ENCODE measurements at places on chromosomes 5 and 9. TPM values are rescaled to one million over a fixed set of nuclear protein-coding genes. Genes with fewer than 3 reads are reported as not detected.

DNA sequence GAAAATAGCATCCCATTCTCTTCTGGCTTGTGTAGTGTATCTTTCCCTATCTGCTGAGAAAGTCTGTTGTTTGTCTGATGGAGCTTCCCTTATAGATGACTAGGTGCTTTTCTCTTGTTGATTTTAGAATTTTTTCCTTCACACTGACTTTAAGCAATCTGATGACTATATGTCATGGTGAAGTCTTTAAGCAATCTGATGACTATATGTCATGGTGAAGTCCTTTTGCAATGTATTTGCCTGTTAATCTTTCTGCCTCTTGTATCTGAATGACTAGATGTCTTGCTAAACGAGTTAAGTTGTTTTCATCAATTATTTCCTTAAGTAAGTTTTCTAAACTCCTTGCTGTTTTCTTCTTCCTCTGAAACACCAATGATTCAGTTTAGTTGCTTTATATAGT, 80.5 kb downstream of the RNF130 start:
- DNase-seq: no peak

DNA sequence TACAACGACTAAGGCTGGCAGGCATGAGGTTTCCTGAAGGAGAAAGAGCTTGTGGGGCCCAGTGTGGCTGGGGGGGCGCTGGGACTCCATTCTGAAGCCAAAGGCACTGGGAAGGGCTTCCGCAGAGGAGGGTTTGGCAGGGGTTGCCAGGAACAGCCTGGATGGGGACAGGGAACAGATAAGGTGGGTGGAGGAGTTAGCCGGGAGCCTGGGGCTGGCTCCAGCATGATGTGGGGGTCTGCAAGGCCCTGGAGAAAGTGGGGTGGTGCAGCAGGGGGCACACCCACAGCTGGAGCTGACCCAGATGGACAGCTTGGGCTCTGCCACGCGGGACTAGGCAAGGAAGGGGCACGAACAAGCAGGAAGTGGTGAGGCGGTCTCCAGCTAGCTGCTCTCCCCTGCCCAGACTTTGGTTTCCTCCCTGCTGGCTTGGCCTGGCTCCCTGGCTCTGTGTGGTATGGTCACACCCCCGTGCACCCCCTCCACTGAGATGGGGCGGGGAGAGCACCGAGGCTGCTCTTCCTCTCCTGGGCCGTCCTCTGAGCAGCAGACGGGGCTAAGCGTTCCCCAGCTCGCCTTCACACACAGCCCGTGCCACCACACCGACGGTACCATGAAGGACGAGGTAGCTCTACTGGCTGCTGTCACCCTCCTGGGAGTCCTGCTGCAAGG, at the start of gene LTC4S:
TSS of gene LTC4S (plus strand) at position 519 of the 672 bp plus-strand sequence. CDS start at position 614, 95 bp downstream.
- DNase-seq: no peak

GRCh38 chr9:1071730-1072129, 21.6 kb downstream of the DMRT2 start:
- no peak for DNase-seq

The MINAR2 gene
- 0.08 TPM for polyA plus RNA-seq

- DNase-seq: no peak
These were observed 666 bp downstream of the SNX30 start for GRCh38 chr9:112751056-112751795.

DNA sequence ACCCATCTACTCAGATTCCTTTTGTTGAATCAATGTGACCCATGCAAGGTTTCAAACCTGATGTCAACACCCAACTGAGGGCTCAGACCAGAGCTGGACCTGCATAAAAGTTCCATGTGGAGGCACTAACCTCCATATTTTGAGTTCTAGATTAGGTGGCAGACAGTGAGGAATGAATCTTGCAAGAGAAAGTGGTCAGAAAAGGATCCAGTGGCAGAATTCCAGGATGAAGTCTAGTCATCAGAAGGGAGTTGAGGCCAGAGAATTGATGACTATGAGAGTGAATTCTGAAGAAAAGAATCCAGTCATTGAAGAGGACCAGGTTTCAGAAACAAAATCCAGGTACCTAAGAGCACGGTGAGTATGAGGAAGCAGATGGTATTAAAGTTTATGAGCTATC, 205.1 kb upstream of the RGMB start:
- DNase-seq: no peak

GRCh38 chr9:68523367-68523936, 17.2 kb downstream of the TMEM252 start:
- no peak for DNase-seq

GRCh38 chr5:66565878-66566277, 30.3 kb upstream of the MAST4 start:
- DNase-seq: no peak

The CDH9 gene
- 12.7 TPM for polyA plus RNA-seq

- DNase-seq: no peak
These were observed 28.0 kb downstream of the NKD2 start for GRCh38 chr5:1036504-1037122.

- DNase-seq: no peak
These were observed 102.2 kb downstream of the COL5A1 start for GRCh38 chr9:134743853-134744252.

The PCDHGA5 gene
- polyA plus RNA-seq: 2.8 TPM

The ANKRD20A1 gene
- polyA plus RNA-seq: 3.1 TPM

DNA sequence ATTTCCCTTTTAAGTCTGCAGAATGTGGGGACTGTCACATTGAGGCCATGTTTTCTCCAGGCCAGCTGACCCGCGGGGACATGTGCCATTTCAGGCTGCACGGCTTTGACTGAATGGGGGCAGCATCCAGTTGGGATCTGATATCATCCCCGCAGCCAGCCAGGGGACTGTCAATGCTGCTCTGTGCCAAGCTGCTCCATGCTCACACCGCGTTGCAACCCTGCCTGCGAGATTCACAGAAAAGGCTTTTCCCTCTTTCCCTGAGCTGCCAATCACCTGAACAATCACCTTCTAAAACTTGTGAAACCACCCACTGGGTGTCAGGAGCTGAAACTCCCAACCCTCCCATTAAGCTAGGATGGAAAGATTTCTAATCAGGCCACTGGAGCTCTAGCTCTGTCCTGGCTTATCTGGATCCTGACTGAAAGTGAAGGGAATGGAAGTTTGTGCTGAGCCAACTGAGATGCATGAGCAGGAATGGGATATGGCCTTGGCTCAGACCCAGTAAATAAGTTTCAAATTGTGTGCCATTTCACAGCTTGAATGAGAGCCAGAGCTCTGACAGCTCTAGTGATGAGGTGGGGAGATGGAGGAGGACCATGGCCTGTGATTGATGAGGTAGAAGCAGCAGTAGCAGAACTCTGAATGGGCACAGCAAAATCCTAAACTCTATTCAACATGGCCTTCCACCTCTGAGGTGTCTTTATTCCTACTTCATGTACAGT, 34.5 kb upstream of the ZNF366 start:
- no peak for DNase-seq

DNA sequence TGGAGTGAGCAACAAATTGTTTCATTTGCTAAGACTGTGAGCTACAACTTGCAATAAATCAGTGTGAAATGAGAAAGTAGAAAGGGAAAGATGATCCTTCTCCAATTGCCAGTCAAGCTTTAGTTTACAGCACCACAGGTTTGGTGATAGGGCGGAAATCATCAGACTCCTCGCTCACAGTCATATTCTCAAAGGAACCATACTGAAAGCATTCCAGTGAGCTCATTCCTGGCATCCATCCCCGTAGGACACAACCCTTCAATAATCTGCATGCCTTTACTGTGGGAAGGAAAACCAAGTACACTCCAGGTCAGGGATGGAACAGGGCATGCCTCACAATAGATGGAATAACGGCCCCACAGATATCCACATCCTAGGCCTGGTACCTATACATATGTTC, 80.7 kb downstream of the FSTL4 start:
- no peak for DNase-seq

The GABBR2 gene
- 3.8 TPM for polyA plus RNA-seq

- no peak for DNase-seq
These were observed 8.4 kb downstream of the NR2F1 start for GRCh38 chr5:93591323-93591945.

- no peak for DNase-seq
These were observed 6.2 kb downstream of the NKD2 start for GRCh38 chr5:1014781-1015221.

The CYLC2 gene
- not detected for polyA plus RNA-seq

DNA sequence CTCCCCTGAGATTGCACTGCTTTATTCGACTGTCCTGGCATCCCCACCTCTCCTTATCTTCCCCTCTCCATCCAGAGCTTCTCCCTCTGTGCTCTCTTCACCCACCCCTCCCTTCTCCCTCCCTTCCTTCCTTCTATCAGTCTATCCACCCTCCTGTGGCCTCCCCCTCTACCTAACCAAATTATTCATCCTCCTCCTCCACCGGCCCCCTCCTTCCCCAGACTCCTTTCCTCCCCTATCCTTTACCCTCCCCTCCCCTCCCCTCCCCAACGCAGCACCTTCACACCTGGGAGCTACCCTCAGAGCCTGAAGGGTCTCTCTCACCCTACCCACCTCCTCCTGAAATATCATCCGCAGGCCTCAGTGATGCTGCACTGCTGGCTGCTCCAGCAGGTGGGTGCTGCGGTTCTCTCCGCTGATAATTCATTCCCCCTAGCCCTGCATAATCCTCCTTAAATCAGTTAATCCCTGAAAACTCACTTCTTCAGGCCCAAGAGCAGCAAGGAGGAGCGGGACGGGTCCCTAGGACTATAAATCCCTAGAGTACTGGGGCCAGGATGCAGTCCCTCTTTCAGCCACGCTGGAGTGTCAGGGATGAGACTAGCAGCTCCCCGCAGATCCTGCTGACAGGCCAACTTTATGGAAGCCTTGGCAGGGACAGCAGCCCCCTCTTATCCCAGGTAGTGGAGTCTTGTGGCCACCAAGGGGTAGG, 97.8 kb downstream of the PCDH1 start:
- DNase-seq: no peak

DNA sequence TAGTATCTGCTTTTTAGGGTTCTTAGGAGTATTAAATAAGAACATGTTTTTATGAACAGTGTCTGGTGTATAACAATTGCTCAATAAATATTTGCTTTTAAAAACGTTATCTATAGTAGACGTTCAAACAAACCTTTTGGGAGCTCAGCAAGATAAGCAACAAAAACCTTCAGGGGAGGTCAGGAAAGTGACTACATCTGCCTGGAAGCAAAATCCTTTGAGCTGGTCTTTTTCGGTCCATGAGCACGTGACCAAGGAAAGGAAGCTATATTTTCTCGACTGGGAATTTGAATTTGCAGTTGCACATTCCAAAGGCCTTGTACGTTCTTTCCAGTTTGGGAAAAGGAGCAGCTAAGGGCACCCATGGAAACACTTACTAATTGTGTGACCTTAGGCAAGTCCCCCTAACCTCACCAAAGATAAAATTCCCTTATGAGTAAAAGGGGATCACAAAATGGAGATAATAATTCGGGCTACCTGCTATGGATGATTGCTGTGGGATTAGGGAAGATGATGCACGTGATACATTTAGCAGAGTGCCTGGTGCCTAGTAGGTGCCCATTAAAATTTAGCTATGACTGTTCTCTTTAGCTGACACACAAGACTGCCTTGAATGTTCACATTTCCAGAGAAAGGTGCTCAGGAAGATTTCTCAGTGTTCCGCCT, 45.4 kb downstream of the PTTG1 start:
- no peak for DNase-seq

The IL5 gene
- polyA plus RNA-seq: not detected

Data from right renal cortex interstitium (tissue), 3 donors.